ENCODE measurements at places on chromosomes 11 and 22.
A peak's percentile ranks its signal among the peaks of the same experiment; 100 is the strongest.

- no peak for DNase-seq
Measured at GRCh38 chr11:128480665-128481064, 106.7 kb downstream of the ETS1 start.

GRCh38 chr11:45501392-45502225 lies 163.8 kb downstream of the CHST1 start:
- no peak for DNase-seq

DNA sequence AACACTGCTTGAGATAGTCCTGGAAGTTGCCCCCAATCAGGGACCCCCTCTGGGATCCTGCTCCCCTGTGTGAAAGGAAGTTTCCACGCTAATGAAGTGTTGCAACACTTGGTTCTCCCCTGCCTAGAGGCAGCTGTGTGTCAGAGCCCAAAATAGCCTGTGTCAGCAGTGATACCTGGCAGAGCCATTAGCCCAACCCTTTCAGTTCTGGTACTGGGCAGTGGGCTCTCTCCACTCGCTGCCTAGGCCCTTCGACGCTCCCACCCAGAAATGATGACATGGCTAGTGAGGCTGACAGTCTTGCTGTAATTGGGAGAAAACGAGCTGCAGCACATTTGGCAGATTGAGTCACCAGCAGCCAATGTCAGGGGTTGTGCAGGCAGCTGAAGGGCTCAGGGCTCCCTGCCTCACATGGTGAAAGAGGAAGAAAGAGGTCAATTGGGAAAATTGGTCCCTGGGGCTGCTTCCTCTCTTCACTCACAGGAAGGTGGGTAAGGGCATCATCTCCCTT lies 1.4 kb upstream of the NXF1 start:
- DNase-seq: peak; percentile 22

- peak; percentile 79 for DNase-seq
Measured at GRCh38 chr22:42649246-42650099, at the start of gene CYB5R3. CYB5R3 (minus strand) TSS chr22:42649392; CDS start chr22:42649315, 77 bp downstream.

DNA sequence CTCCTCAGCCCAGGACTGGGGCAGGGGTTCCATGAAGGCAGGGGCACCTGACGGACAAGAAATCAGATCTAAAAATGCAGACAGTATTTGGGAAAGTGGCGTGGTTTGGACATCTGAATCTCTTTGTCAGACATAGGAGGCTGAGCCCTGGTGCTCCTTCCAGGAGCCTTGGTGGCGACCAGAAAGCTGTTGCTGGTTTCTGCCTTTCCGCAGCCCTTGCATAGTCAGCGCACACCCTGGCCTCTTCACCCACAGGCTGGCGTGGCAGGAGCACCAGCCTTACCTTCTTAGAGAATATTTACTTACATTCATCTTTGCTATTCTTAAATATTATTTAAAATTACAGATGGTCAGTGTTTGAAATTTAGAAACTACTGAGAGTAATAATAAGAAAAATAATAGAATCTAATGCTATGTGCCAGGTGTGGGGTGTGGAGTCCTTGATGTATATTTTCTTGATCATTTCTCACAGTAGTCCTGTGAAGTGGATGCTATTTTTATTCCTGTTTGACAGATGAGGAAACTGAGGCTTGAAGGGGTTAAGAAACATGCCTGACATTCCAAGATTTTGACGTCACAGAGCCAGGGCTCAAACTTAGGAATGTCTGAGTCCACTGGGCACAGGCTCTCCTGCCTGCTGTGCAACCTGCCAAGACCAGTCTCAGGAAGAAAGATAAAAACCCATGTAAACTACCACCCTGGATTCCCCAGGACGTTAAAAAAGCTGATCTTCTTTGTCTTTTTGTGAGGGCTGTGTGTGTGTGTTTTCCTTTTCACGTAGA lies 51.6 kb downstream of the TBC1D22A start:
- DNase-seq: peak; percentile 42

GRCh38 chr11:103863497-103863896 lies 172.9 kb upstream of the DDI1 start:
- DNase-seq: peak; percentile 65

- DNase-seq: peak; percentile 97
Measured at GRCh38 chr11:5684646-5685362, at the start of gene TRIM5. TRIM5 (minus strand) TSS chr11:5685074; CDS start chr11:5680177, 4,897 bp downstream.

DNA sequence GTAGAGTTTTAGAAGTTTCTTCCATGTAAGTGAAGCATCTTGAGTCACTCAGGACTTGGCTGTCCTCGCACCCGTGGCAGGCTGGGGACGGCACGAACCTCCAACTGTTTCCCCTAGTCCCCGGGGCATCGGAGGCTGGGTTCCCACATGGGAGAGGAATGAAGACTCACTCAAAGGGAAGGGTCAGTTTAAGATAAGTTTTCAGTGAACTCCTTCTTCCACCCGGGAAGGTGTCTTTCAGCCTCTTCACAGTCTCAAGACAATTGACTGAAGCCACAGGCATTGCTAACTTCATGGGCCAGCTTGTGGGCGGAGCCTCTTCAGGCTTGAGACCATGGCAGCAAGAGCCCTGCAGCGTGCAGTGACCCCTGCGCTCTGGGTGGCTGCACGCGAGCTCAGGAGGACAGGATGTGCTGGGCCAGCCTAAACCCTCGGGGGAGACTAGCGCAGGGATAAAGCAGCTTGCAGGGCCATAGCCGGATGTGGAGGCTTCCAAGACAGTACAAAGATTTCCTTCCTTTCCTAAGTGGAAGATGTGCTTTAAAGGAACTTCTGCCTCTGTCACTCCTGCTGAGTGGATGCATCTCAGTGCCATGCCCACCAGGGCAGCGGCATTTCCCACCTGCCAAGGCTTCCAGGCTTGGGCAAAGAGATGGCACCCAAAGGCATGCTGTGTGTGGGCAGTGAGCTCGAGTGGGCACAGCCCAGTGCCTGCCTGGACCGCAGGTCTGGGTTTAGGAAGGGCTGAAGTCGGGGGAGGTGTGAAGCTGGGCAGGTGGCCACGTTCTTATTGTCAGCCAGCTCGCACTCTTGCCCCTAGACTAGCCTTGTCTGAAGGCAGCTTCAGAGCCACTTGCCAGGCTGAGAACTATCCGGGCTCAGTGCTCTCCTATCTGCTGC lies 32.9 kb downstream of the PPIL2 start:
- peak; percentile 6 for DNase-seq

- DNase-seq: no peak
Measured at GRCh38 chr11:36212564-36213392, 76.4 kb downstream of the COMMD9 start.

DNA sequence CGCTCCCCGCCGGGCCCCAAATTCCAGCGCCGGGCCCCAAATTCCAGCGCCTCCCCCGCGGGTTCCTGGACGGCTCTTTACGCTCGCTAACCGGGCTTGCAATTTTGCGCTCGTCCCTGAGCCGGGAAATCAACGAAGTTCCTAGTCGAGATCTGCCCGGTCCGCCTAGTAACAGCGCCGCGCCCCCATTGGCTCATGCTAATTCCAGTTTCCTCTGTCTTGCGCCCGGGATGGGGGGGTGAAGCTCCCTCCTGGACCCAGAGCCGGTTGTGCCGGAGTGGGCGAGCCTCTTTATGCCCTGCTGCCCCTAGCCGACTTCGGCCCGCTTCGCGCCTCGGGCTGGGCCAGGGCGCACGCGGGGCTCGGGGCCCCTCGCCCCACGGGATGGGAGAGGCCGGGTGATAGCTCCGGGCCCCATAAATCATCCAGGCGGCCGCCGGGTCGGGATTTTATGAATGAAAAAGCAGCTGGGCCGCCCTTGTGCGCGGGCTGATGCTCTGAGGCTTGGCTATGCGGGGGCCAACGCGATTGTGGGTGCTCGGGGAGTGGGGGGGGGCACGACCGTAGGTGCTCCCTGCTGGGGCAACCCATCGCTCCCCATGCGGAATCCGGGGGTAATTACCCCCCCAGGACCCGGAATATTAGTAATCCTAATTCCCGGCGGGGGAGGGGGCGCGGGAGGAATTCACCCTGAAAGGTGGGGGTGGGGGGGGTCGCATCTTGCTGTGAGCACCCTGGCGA lies 1.8 kb upstream of the CCND1 start:
- peak; percentile 96 for DNase-seq

GRCh38 chr22:27801202-27801615 lies 347 bp downstream of the MN1 start:
- no peak for DNase-seq

Data from HFFc6 (cell line).